T-helper 2 cell treated with Interferon-gamma antibody and Interleukin-4, amounts not matched to agents 100 ng/mL and 5 ng/mL, for 36 hours (primary cell): ENCODE measurements at places on chromosomes 7 and 10. TPM values are rescaled to one million over a fixed set of nuclear protein-coding genes. Genes with fewer than 3 reads are reported as not detected.

PDE1C gene
- total RNA-seq: not detected in 2 replicates

ADARB2 gene
- total RNA-seq: not detected in 2 replicates

MACC1 gene
- 0.02 TPM in 2 replicates for total RNA-seq

H2BK1 gene
- total RNA-seq: 0.48 and 1.1 TPM in 2 replicates

CUBN gene
- 0.55 and 0.89 TPM in 2 replicates for total RNA-seq

SCD gene
- 144 TPM in 2 replicates for total RNA-seq

DDX56 gene
- 96.1 and 101 TPM in 2 replicates for total RNA-seq

GIMAP6 gene
- total RNA-seq: 115 and 119 TPM in 2 replicates

UPK3B gene
- 1.1 and 1.2 TPM in 2 replicates for total RNA-seq
